ENCODE measurements at places on chromosomes 12 and 14. TPM values are rescaled to one million over a fixed set of nuclear protein-coding genes. Genes with fewer than 3 reads are reported as not detected.

The LALBA gene
- not detected for total RNA-seq

- DNase-seq, result no peak
Measured at GRCh38 chr14:54967496-54967895, 59.4 kb downstream of the WDHD1 start.

The SBNO1 gene
- total RNA-seq, result 68.7 TPM

GRCh38 chr12:11655842-11656241 is 6.4 kb downstream of the ETV6 start:
- DNase-seq, result no peak

- no peak for DNase-seq
Measured at GRCh38 chr14:39827901-39828655, 395.8 kb upstream of the FBXO33 start.

DNA sequence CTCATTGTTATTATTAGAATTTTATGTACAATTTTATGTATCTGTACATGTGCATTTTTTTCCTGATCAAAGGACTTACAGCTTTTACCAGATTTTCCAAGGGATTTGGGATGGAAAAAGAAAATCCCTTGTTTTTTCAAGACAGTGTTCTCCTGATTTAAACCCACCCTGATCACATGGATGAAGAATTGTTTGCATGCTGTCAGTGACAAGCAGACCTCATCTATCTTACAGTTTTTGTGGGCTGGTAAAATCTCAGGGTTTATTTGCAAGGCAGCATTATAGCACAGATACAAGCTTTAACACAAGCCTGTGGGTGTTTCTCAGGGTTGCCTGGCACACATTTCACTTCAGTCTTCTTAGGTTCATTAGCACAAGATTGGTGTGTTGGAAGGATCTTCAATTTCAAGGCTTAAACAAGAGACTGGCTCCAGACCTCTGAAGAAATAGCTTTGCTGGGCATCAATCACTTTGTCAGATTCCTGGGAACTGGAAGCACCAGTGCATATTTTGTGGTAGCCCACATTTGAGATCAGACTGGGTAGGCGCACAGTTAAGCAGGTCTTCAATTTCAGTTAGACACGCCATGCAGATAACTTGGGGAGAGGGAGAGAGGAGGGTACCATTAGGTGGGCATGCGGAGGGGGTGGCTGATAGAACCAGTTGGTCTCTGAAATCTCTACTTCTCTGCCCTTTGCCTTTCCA is 118.0 kb downstream of the TBX5 start:
- DNase-seq, result no peak

The LRP6 gene
- total RNA-seq, result 22.0 TPM

- DNase-seq, result no peak
Measured at GRCh38 chr14:59313658-59314608, 125.5 kb downstream of the DAAM1 start.

DNA sequence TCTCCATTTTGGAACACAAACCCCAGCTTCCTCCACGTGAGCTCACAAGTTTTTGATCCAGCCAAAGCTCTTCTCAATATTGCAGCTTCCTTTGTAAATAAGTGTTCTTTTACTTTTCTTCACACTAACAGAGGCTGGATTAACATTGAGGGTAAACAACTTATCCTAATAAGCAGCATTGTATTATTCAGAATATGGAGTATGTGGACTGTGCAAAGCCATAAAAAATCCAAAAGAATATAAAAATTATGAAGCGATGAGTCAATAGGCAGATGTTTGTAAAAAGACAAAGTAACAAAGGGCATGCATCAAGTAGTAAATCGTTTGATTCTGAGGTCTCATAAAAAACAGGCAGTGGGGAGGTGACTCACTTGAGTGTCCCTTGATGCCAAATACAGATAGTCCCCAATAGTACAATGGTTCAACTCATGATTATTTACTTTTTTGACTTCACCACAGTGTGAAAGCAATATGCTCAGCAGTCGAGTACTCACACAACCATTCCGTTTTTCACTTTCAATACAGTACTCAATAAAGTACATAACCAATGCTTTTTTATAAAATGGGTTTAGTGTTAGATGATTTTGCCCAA is 23.1 kb upstream of the KCNK10 start:
- DNase-seq, result no peak

GRCh38 chr14:87834594-87834993 is 158.4 kb downstream of the GALC start:
- DNase-seq, result no peak

DNA sequence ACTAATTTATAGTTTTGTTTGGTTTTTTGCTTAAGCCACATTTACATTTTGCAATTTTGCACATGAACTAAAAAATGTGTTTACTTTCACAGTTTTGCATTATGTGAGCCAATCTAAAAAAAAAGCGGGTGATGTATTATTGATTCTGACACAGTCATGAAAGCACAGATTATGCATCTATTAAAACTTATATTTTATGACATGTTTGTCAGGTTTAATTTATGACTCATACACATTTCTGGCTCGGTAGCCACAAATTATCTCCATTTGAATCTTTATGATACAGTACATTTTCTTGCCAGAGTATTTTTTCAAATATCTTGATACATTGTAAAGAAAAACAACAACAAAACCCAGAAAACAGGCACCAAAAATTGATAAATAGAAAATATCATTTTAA is 280.4 kb upstream of the GRIP1 start:
- DNase-seq, result no peak

DNA sequence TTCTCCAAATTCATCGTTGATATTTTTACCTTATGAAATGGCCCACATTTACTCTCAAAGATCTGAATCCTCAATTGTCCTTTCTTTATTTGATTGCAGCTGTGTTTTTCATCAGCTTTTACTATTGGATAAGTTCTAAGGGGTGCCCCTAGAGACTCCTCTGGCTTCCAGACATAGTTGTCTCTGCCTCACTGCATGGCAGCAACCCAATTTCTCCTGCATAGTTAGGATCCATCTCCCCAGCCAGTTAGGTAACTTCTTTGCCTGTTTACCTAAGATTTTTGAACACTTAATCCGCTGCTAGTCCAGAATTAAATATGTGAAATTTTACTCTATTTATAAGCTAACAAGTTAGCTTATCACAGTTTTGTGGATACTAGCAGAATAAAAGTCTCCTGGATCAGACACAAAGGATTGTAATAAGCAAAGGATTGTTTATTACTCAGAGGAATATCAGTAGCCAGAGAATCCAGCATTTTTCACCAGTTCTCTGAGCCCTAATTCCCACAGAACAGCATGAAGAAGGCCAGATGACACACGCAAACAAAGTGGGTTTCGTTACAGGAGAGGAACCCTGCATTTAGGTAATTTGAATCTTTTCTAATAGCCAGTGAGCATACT is 101.1 kb downstream of the BBS10 start:
- no peak for DNase-seq

GRCh38 chr14:100858838-100859220 is 32.9 kb downstream of the MEG3 start:
- no peak for DNase-seq

Data from Panc1 (cell line).